IPS DF 19.7 (cell line): ENCODE measurements at places on chromosomes 1 and 21.

- DNase-seq = no peak
Measured at GRCh38 chr1:107620753-107621152, 344.2 kb downstream of the VAV3 start.

DNA sequence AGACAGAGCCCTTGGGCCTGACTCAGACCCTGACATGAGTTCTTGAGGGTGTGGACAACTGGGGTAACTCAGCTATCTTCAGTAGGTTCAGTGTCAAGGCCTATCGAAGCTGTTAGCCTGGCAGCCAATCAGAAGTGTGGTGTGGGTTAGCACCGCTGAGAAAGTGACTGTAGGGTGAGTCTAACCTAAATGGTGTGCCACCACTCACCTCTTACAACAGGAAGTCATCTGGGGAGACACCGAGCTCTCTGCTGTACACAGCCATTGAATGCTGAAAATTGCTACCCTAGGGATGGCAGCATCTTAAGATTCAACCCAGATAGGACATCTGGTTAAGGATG lies 44.6 kb downstream of the RASSF5 start:
- DNase-seq = no peak

DNA sequence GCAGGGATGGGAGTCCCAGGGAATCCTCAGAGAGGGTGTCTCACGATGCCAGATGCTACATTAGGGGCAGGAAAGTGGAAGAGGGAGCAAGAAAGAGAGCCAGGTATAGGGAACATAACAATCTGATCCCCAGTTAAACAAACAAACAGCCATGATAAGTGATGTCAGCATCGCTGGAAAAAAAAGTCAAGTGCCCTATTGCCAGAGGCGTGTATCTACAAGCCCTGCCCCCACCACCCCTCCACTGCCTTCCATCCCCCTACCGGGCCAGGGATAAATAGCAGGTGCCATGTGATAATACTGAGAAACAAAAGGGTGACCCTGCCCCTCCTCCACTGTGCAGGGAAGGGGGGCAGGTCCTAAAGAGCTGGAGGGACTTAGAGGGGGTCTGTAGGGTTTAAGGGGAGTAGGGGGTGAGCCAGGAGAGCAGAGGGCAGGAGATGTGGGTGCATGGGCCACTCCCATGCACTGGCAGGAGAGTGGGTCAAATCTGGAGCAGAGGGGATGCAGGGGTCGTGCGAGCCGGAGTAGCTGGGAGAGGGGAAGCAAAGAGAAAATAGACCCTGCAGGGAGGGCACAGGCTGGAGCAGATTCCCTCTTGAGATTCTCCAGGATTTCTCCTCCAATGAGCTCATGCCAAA lies 3.4 kb downstream of the SLC26A9 start:
- DNase-seq = peak; percentile 20

- no peak for DNase-seq
Measured at GRCh38 chr1:116226017-116226416, 114.8 kb downstream of the MAB21L3 start.

- no peak for DNase-seq
Measured at GRCh38 chr1:213464786-213465460, 413.9 kb downstream of the RPS6KC1 start.

- DNase-seq = no peak
Measured at GRCh38 chr1:33384040-33384812, 46.7 kb downstream of the PHC2 start.

DNA sequence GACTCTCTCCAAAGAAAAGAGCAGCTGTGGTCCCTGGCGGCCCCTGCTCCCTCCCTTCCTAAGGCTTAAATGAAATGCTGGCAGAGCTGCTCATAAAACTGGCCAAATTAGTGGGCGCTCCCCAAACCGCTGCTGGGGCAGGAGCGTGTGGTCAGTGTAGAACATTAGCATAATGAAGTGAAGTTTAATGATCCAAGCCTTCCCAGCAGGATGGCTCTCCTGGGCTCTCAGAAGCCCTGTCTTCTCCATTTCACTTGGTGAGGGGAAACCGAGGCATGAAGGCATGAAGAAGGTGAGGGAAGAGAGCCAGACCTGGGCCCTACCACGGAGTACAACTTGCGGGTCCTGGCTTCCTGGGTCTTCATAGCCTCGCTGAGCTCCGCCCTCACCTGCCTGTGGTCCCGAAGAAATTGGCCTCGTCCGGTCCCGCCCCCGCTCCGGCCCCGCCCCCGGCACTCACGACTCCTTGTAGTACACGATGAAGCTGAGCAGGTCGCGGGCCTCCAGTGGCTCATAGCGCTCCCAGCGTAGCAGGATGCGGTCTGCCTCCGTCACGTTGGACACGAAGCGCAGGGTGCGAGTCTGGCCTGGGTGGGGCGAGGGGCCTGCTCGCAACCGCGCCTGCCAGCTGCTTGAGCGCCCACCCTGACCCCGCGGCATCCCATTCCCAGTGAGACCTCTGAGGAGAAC lies 10.3 kb downstream of the INSRR start:
- no peak for DNase-seq

- no peak for DNase-seq
Measured at GRCh38 chr1:219347376-219347775, 173.7 kb downstream of the LYPLAL1 start.

DNA sequence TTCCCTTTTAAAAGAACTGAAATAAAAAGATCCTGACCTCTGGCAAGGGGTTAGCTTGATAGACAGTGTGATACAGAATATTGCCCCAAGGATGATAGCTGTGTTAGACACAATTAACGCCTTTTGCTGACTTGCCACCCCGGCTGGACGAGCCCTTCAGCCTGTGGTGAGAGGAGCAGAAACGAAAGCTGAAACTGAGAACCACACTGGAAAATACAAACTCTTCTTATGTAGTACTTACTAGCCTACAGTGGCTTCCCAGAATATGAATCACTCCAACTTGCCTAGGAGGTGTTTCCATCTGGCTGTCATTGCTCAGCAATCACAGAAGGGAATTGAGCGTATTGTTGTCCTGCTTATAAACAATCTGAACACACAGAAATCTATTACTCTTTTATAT lies 22.9 kb downstream of the SAMSN1 start:
- DNase-seq = no peak

GRCh38 chr21:32163386-32163785 lies 115.5 kb downstream of the MIS18A start:
- no peak for DNase-seq

DNA sequence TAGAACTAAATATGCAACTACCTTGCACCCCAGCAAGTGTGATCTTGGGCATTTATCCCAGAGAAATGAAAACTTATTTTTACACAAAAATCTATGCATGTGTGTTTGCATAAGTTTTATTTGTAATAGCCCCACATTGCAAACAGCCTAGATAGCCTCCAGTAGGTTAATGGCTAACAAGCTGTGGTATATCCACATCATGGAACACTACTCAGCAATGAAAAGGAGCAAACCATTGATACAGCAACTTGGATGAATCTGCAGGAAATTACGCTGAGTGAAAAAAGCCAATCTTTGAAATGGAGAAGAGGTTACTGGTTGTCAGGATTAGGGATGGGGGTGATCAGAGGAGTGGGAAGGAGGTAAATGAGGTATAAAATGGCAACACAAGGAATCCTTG lies 67.8 kb downstream of the HHAT start:
- no peak for DNase-seq

GRCh38 chr1:163670989-163671757 lies 349.4 kb downstream of the NUF2 start:
- DNase-seq = no peak
